Thyroid gland (tissue), 4 donors: ENCODE measurements at places on chromosomes 16 and 17.

GRCh38 chr16:23710504-23710903 lies 2.5 kb downstream of the ERN2 start:
- DNase-seq, result no peak

GRCh38 chr16:79542237-79542774 lies 58.2 kb downstream of the MAF start:
- DNase-seq, result peak; percentile 33

GRCh38 chr16:2686912-2687507 lies 4.7 kb downstream of the KCTD5 start:
- no peak for DNase-seq

DNA sequence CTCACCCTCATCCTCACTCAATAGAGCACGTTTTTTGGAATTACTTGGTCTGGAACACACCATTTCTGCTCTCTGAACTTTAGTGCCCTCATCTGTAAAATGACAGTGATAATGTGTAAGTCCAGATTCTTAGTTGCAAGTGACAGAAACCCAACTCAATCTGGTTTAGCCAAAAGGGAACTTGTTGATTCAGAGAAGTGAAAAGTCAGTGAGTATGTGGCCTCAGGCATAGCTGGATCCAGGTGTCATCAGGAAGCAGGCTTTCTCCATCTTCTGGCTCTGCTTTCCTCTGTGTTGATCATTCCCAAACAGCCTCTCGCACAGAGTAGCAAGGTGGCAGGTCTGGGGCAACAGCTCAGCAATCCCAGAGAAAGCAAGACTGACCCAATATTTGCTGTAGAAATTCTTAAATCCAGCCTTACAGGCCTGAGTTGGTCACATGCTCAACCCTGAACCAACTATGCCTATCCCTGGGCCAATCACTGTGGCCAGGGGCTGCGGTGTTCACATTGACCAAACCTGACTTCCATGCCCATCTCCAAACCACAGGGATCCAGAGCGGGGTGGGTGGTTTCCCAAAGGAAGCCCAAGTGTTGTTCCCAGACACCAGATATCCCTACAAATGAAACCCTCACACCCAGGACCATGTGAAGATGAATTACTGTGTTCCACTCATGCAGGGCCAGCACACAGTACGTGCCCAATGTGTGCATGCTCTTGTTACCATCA lies 23.3 kb upstream of the ALKBH5 start:
- DNase-seq, result no peak

GRCh38 chr16:79137426-79137939 lies 463.1 kb downstream of the MAF start:
- DNase-seq, result no peak

DNA sequence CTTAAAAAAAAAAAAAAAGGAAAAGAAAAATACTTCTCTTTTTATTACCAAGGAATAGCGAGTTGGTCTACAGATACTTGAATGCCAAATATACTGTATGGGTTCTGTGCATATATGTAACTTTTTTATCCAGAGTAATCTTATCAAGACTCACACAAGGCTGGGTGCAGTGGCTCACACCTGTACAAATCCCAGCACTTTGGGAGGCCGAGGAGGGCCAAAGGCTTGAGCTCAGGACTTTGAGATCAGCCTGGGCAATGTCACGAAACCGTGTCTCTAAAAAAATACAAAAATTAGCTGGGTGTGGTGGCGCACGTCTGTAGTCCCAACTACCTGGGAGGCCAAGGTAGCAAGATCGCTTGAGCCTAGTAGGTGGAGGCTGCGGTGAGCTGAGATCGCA lies 137.4 kb upstream of the TMEM97 start:
- no peak for DNase-seq

GRCh38 chr17:80018917-80019651 lies 16.6 kb downstream of the TBC1D16 start:
- peak; percentile 60 for DNase-seq

GRCh38 chr17:70327723-70328122 lies 158.4 kb downstream of the KCNJ2 start:
- no peak for DNase-seq

DNA sequence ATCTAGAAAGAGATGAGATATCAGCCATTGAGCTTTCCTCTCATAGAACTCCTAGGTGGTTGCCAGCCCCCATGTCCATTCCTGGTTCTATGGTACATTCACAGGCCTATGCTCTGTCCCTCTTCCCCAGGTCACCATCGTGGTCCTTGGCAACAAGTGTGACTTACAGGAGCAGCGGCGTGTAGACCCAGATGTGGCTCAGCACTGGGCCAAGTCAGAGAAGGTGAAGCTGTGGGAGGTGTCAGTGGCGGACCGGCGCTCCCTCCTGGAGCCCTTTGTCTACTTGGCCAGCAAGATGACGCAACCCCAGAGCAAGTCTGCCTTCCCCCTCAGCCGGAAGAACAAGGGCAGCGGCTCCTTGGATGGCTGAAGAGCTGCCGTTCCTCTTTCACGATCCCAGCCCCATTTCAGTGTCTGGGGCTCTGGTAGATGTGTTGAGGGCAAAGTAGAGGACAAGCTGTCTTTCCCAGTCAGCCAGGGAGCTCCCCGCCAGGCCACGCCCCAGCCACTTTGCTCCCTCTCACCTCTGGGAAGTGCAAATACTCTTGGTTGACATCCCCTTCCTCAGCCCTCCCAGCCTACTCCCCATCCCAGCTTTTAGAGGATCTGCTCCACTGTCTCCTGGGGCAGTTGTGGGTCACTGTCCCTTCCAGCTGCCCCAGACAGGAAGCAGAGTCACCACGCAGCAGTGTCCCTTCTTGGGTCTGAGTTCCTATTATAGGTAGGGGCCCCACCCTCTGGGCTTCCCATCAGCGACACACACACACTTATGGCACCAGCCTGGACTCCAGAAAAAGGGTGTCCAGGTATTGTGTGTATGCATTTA lies 3.8 kb downstream of the NKIRAS2 start:
- no peak for DNase-seq

DNA sequence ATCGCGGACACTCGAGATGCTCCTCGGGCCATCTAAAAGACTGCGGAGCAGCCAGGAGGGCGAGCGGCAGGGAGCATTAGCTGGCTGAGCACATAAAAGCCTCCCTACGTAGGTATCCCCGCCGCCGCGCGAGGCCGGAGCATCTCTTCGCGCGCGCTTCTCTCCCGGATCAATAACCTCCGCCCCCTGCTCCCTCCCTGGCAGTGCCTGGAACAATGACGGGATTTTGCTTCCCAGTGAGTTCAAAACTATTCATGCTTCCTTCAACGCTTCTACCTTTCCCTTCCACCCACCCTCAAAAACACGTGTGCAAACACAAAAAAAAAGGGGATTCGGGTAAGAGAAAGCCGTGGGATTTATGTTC lies 984 bp downstream of the CENPV start:
- DNase-seq, result peak; percentile 25
